ENCODE measurements at places on chromosomes 13 and 19. TPM values are rescaled to one million over a fixed set of nuclear protein-coding genes. Genes with fewer than 3 reads are reported as not detected.

Gene IGFL2
- 1.3 TPM for total RNA-seq

Gene KIR2DL1
- total RNA-seq = not detected

Gene TEX29
- total RNA-seq = not detected

Gene OR7D2
- not detected for total RNA-seq

Gene SLC10A2
- total RNA-seq = not detected

All from A549 treated with dexamethasone at 1 μM for 4 hours (cell line).